NCI-H345 (cell line): ENCODE measurements at places on chromosomes 12 and 14.

DNA sequence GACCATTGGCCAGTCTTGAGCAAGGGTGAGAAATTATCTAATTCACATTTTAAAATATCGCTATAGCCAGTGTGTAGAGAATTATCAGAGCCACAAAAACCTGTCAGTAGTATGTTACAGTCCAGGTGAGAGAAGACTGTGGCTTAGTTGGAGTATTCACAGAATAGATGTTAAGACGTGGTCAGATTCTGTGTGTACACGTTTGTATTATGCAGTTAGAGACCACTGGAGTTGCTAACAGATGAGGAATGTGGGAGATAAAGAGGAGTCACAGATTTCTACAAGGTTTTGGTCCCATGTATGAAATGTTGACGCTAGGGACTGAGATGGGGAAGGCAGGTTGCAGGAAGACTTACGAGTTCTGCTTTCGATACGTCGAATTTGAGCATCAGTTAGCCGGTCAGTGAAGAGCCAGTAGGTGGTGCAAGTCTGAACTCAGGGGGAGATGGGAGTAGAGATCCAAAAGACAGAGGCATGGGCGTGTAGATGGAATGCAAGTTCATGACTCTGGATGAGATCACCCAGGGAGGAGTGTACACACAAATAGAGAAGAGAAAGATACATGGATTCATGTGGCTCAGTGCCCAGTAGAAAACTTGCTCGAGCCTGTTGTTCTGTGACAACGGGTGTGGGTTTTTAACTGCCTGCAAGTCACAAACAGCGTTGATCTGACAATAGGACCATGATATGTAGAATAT lies 114.8 kb upstream of the FLRT2 start:
- DNase-seq = peak; percentile 64

GRCh38 chr12:119836781-119837180 lies 40.3 kb downstream of the CIT start:
- DNase-seq = no peak

DNA sequence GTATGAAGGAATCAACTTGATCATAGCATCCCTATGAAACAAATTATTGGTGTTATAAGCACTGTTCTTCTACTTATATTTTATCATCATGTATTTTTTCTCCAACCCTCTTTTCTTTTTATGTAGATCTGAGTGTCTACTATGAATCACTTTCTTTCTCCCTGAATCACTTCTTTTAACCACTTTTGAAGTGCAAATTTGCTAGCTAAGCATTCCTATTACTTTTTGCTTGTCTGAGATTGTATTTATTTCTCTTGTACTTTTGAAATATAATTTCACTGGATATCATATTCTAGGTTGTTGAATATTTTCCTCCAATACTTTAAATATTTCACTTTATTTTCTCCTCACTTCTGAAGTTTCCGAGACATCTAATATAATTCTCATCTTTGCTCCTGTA lies 1282.3 kb upstream of the FLRT2 start:
- DNase-seq = no peak

DNA sequence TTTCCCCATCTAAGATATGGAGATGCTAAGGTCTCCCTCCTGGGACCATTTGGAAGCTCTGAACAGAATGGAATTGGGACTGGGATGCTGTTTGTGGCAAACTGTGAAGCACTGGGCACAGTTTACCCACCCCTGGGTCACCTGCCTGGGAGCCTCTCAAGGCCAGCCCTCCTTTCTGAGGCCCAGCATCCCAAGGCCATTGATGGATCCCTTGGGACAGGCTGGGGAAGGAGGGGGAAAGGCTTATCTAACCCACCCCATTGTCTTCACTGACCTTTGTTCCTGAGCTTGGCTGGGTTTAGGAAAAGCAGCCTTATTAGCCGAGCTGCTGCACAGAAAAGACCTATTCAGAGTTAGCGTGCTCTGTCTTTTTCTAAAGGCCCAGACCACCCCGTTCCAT lies 5.2 kb downstream of the CCDC85C start:
- DNase-seq = no peak

- DNase-seq = no peak
Observed at GRCh38 chr12:84648425-84648824, 264.2 kb downstream of the SLC6A15 start.

DNA sequence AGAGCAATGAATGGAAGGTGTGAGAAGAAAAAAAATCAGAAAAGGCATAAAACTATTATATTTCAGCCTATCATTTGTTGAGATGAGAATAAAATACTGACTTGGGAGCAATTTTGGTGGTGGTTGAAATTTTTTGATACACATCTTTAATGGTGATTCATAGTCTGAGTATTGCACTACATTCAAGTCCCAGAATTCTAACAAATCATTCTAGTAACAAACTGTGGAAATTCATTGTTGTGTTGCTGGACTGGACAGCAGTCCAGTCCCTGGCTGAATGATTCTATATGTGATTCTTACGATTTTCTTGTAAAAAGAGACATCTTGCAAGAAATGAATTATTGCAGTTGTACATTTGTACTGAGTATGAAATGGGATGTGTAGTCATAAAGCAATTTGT lies 268.6 kb downstream of the TRHDE start:
- DNase-seq = no peak

GRCh38 chr12:77796775-77797174 lies 33.9 kb upstream of the NAV3 start:
- no peak for DNase-seq

DNA sequence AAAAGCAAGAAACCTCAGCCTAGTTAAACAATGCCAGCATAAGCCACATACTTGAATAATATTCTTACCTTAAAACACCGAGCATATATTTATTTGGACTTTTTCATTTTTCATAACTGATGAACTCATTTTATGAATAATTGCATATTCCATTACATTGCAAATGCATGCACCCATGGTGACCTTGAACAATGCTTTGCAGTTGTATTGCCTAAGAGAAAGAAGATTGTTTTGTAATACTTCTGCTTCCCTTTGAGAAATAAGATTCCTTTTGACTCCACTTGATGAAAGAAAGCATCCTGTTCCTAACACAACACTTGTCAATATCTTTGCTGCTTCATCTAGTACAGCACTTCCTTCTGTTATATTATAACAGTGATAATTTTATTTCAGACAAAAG lies 1182.2 kb downstream of the FLRT2 start:
- DNase-seq = no peak

DNA sequence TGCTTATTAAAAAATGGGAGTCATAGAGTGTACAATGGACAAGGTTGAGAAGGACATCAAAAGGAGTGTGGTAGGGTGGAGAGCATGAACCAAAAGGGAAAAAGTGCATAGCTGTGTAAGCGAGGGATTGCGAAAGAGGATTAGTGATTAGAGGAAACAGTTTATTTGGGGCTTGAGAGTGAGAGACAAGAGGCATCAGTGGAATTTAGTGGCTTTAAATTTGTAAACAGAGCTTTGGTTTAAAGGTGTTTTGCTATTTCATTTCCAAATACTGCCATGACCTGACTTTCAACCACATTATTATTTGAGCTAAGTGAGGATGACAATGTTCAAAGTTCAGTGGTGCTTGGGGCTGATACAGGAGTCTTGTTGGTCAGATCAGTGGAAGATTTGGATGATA lies 53.4 kb downstream of the SLC16A7 start:
- no peak for DNase-seq

DNA sequence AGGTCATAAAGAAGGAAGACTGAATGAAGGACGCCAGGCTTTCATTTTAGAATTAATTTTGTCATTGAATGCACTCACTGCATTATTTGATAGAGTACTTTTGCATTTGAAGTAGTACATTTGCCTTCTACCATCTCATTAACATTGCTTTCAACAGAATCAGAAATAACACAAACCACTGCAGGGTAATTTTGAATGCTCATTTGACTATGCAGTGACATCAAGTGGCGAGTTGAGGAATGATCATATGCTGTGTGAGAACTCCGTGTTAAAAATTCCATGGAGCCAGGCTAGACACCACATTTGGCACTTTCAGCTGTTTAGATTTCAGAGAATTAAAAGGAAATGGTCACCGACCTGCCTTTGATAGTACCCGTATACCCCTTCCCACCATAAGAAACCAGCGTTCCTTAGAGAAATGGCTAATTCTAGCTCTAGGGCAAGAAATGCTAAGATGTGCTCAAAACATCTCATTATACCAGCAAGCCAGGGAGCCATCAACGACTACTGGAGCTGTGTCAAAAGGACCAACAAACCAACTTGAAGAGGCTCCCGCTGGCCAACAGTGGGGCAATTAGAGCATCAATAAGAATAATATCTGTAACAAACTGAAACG lies 16.5 kb downstream of the HEBP1 start:
- DNase-seq = peak; percentile 22

DNA sequence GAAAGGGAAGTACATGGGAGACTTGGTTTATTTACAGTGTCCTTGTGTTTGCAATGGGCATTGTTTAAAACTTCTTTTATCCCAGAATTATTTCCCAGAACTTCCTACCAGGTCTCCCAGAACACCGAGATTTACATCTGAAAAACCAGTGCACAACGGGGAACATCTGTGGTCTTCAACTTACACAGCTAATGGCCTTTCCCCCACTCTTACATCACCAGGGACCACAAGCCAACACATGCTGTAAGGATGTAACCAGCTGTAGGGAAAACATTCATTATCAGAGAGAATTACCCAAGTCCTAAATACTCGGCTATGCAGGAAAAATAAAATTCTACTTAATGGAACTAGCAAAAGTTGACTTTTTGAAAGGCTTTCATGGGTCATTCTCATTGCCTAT lies 267.6 kb downstream of the DUSP6 start:
- no peak for DNase-seq

- no peak for DNase-seq
Observed at GRCh38 chr12:82595941-82596340, 90.8 kb upstream of the TMTC2 start.

- DNase-seq = no peak
Observed at GRCh38 chr14:30915596-30915995, 41.2 kb downstream of the COCH start.

DNA sequence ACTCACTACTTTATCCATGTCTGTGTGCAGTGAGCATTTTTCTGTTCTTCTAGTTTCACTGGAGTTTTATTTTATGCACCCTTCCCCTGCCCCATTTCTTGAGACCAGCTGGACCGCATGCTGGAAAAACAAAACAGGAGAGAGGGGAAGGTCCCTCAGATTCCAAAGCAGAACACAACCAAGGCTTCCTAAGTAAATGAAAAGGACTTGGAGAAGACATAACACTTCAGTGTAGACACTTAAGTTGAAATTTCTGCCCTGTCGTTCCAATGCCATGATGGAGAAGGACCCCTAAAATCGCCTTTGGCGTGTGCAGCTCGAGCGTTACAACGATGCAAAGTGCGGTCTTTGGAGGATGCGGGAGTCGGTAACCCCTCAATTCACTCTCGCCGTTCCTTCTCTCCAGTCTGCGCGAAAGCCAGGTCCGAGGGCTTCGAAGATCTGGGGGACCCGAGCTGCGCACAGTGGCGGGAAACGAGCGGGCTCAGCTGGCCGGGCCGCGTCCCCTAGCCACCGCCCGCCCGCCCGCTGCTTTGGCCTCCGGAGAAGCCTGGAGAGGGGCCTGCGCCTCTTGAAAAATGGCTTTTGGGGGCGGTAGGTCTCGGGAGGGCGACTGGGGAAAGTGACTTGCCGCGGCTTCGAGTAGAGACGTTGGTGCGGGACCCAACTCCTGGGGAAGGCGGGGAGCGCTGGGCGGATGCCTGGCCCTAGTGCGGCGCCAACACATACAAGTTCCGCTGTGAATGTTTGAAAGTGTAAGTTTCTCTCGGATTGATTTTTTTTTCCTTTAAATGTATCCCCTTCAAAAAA lies 11.2 kb upstream of the HOXC13 start:
- no peak for DNase-seq

- peak; percentile 47 for DNase-seq
Observed at GRCh38 chr12:87967871-87968270, 61.3 kb downstream of the C12orf50 start.

DNA sequence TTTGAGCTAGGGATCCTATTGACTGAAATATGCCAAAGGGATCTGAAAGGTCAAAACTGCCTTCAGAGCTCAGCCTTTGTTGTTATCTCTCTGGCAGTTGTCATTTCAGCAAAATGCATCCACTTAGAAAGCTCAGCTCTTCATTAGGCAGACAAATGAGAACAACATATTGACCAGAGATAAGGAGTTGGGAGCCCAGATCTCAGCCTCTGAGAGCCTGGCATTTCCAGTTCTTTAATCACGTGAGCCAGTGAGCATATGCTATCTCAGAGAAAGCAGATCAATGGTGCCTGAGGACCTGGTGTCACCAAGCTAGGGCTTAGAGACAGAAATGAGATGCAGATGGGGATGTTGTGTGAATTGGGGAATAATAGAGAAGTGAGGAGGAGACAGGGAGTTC lies 101.1 kb downstream of the DAD1 start:
- DNase-seq = no peak

- DNase-seq = no peak
Observed at GRCh38 chr12:59827767-59828166, 231.9 kb downstream of the SLC16A7 start.

GRCh38 chr12:38892087-38892786 lies 13.2 kb downstream of the CPNE8 start:
- DNase-seq = no peak

DNA sequence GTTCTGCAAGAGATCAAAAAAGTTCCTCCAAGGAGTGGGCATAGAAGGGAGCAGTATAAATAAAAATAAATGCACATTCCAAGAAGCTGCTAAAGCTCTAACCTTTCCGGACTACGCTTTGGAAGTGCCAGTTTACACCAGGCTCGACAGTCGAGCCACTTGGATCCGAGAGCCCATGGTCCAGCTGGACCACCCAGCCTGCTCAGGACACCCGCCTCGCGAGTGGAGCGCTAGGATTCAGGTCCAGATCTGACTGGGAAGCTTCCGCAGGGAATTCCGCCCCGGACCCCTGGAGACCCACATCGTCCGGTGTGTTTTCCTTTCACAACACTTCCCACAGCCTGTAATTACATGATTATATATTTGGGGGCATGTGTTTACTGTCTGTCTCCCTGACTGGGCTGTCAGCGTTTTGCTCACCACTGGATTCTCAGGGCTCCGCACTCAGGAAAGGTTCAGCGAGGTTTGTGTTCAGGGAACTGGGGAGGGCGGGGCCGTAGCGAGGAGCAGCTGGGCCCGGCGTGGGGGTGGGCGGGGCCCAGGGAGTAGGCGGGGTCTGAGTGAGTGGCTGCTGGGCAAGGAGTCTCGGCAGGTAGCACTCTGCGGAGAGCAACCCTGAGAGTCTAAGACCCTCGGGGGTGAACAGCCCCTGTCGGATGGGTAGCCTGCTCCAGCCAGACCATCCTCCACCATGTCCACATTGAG lies 52.3 kb upstream of the TMEM263 start:
- no peak for DNase-seq

- peak; percentile 77 for DNase-seq
Observed at GRCh38 chr12:52372216-52373154, 5.2 kb upstream of the KRT85 start.

DNA sequence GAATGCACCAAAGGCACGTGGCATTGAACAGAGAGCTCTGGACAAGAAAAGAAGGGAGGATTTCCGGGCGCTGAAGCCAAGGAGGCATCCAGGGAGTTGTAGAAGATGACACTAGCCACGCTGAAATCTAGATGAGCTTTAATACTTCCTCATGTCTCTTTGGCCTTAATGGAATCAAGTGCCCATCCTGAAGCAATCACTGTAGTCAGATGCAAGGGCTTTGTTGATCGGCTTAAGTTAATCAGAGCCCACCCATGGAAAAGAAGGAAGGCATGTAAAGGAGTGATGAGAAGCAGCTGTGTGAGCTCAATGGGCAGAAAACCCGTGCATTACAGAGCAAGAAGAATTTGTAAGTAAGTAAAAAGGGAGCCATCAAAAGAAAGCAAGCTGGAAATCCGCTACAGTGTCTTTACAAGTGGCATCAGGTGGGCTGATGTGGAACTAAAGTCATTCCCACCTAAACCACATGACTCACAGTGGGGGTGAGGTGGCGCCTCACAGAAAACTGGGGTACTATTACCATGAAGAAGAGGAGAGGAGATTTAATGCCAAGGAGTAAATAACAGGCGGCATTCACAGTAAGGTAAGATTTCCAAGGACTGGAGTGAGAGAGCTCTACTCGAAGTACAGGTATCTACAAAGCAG lies 48.4 kb downstream of the NDUFA12 start:
- no peak for DNase-seq
